ENCODE measurements at places on chromosomes 5 and 9. TPM values are rescaled to one million over a fixed set of nuclear protein-coding genes. Genes with fewer than 3 reads are reported as not detected.

The TTC33 gene
- 20.3 TPM for total RNA-seq

The PRKAA1 gene
- total RNA-seq = 136 TPM

The KLHL9 gene
- total RNA-seq = 45.3 TPM

The ABL1 gene
- total RNA-seq = 68.7 TPM

The WWC1 gene
- 26.2 TPM for total RNA-seq

The LCN15 gene
- 0.05 TPM for total RNA-seq

The CATSPER3 gene
- total RNA-seq = not detected

The FAM120AOS gene
- 34.9 TPM for total RNA-seq

DNA sequence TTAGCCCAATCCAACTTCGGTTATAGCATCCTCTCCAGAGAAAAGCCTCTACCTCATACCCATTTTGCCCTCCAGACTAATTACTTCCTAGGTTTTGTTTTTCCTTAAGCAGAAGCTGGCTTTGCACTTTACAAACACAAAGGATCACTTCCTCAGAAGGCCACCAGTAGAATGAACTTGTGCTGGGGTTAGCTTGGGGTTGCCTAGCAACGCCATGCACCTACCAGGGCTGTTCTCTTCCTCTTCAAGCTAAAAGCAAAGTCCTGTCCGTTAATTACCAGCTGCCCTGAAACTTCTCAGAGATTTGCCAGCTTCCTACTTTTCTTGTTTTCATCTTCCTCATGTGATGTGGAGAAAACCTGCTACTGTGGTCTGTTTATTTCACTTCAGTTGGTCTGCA, 132.0 kb upstream of the WWC1 start:
- no peak for DNase-seq

GRCh38 chr9:18544456-18544855, 70.5 kb downstream of the ADAMTSL1 start:
- DNase-seq = no peak

DNA sequence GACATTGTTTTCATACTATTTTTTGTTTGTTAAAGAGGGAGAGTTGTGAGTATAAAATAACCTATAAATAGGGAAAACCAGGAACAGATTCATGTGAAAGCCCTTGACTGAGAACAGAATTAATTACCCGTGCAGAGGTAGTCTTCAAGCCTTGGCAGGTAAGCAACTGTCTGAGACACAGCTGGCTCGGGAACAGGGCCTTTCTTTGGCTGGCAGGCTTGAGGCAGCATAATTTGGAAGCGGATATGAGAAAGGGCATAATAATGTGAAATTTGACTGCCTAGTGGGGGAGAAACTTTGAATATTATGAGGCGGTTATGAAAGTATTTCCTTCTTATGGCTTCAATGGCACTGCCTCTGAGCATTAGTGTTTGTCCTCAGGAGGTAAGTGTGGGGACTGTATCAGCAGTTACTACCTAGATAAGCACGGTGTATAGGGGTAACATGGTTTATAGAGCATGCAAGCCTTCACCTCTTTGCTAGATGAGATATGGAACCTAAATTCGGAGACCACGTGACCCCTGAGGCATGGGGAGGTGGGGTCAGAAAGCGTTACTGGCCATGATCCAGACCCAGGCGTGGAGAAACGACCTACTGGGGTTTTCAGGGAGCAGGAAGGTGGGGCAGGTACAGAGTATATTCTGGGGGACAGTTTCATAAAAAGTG, 210.2 kb upstream of the GAS1 start:
- DNase-seq = no peak

- DNase-seq = no peak
These were observed 15.6 kb upstream of the ACSL6 start for GRCh38 chr5:132027027-132027426.

- DNase-seq = no peak
These were observed 107.6 kb upstream of the PLCXD3 start for GRCh38 chr5:41617843-41618515.

DNA sequence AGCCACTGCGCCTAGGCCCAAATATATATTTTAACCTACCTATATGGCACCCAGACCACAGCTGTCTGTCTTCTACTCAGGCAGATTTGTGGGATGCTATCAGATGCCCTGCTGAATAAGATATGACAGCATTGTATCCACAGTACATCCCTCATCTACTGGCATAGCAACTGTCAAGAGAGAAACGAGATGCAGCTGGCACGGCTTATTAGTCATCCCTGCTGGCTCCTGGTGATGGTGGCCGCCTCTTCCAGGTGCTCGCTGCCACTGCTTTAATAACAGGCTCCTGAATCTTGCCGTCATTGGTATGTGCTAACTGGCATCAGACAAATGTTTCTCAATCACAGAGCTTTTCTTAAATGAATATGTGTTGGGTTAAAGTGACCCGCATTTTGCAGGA, 34.0 kb downstream of the B4GALT1 start:
- no peak for DNase-seq

DNA sequence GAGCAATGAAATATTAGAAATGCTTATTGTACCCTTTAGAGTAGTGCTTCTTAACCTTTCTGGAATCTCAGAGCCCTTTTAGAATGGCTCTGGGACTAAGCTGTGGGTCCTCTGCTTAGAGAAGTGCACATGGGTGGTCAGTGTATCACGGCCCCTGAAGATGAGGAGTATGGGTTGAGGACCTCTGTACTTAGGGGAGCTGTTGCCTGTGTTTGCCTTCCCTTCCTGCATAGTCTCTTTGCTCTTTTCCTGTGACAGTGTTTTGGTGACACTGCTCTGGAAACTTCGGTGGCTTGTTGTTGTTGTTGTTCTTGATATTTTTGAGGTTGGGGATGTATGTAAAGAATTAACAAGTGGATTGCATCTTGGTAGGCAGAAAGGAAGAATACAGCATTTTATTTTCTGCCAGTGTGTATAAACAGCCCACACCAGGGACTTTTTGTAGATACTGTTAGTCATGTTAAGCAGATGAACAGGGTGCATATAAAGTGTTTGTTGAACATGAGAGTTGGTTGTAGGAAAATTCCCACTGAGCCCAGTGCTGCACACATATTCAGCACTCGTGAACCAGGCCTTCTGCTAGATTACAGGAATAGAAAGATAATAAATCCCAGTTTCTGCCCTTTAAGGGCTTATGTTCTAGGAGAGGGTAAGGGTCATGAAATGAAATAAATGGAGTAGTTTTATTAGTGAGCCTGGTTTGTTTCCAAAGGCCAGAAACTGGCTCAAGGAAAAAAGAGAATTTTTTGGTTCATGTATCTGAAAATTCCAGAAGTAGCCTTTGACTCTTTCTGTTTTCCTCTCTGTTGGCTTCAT, 199.7 kb downstream of the ARHGAP26 start:
- no peak for DNase-seq

GRCh38 chr9:130486103-130486502, 41.3 kb downstream of the ASS1 start:
- DNase-seq = no peak

DNA sequence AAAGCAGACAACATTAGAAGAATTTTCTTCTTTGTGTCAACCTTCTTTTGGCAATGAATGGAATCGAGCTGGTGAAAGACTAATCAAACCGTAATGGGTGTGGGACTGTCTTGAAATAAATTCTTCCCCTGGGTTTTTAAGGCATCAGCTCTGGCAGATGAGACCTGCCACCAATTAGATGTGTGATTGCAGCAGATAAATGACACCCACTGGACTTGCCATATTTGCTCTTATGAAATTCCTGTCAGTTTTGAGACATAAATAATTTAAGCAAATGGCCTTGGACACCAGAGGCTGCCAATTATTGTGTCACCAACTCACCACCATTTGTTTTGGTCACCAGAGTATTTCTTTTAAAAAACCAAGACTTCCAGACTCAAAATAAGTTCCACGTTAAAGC, 135.9 kb upstream of the RGMB start:
- DNase-seq = no peak
